ENCODE measurements at places on chromosomes 12 and 14. TPM values are rescaled to one million over a fixed set of nuclear protein-coding genes. Genes with fewer than 3 reads are reported as not detected.

DNA sequence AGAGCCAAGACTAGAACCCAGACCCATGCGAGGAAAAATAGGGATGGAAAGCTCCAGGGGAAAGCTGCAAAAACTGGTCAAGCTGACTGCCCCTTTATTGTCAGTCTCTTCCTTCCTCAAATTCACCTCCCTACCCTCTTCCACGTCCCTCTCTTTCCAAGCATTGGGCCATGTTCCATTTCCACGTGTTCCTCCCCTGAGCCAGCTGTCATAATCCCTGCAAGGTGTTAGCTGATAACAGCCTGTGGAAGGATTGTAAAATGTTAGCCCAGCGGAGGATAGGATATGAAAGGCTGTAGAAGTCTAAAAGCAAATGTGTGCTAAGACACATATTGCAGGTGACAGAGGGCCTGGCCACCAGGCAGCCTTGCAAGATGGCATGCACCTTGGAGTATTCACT, 88.0 kb upstream of the MAX start:
- DNase-seq, result no peak

- no peak for DNase-seq
Observed at GRCh38 chr14:86683561-86683960, 1153.6 kb downstream of the FLRT2 start.

DNA sequence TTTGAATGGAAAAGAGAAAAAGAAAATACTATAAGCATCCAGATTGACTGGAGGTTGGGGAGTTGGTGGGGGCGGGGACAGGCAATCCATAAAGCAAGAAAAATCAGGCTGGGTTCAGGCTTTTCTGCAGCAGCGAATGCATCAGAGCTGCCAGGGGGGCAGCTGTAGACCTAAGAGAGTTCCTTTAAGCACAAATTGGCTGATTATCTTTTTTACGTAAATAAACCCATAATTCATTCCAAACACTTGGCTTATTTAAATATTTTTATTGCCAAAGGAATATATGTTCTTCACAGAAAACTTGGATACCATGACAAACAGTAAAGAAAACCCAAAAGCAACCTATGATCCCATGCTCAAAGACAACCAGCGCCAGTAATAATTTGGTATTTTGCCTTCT, 10.2 kb downstream of the BDKRB2 start:
- DNase-seq, result no peak

DNA sequence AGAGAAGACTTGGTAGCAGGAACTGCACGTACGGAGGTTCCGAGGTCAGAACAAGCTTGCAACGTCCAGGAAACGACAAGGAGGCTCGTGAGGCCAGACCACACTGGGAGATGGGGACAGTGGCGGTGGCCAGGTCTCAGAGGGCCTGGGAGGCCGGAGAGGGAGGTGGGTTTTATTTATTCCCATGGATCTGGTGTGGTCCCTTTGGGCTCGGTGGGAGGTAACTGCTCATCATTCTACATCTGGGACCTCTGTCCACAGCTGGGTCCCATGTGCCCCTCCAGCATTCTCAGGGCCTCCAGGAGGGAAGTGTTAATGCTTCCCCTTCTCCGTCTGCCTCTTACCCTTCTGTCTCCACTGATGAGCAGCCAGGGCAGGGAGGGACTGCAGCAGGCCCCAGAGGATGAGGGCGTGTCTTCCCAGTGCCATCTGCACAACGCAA, 35.7 kb upstream of the NCOR2 start:
- no peak for DNase-seq

- no peak for DNase-seq
Observed at GRCh38 chr12:49970658-49971057, 2.1 kb upstream of the AQP6 start.

- no peak for DNase-seq
Observed at GRCh38 chr14:24204163-24205146, 1.0 kb upstream of the TSSK4 start.

DNA sequence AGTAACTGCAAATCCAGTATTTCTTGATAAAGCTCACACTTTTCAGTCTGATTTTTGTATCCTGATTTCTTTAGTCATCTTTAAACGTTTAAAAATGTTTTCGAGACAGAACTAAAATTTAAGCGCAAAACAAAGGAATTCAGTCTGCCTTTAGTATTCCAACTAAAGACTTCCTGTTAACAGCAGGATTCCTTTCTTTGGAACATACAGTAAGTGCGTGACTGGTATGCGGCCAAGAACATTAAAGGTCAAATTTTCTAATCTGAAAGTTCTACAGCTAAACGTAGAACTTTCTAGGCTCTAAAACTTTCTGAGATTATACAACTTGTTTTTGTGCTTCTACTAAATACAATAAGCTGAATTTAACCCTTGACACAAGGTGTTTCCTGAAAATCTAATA, 9.9 kb downstream of the SAV1 start:
- DNase-seq, result peak; percentile 84

- no peak for DNase-seq
Observed at GRCh38 chr12:4280351-4281163, 7.0 kb downstream of the CCND2 start.

Gene TTC9
- total RNA-seq, result 0.45 TPM

GRCh38 chr12:43029971-43030370, 440.4 kb upstream of the PRICKLE1 start:
- DNase-seq, result peak; percentile 22

GRCh38 chr14:34438438-34438837, 23.6 kb downstream of the SPTSSA start:
- no peak for DNase-seq

GRCh38 chr14:68285421-68286179, 466.0 kb downstream of the RAD51B start:
- DNase-seq, result no peak

- DNase-seq, result no peak
Observed at GRCh38 chr12:32903763-32904162, 7.2 kb upstream of the PKP2 start.

Gene WNT5B
- total RNA-seq, result 3.1 TPM

DNA sequence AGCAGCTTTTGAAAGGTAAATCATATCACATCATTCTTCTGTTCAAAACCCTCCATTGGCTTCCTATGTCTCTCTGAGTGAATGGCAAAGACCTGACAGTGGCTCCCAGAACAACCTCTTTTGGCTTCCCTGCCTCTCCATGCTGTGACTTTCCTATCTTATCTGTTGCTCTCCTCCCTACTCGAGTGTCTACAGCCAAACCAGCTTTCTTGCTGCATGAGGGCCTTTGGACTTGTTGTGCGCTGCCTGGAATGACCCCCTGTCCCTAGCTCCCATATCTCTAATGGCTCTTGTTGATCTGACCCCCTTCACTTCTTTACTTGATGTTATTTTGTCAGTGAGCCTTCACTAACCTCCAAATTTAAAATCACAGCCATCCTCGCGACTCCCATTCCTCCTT, 2.5 kb downstream of the SYNE2 start:
- DNase-seq, result no peak

DNA sequence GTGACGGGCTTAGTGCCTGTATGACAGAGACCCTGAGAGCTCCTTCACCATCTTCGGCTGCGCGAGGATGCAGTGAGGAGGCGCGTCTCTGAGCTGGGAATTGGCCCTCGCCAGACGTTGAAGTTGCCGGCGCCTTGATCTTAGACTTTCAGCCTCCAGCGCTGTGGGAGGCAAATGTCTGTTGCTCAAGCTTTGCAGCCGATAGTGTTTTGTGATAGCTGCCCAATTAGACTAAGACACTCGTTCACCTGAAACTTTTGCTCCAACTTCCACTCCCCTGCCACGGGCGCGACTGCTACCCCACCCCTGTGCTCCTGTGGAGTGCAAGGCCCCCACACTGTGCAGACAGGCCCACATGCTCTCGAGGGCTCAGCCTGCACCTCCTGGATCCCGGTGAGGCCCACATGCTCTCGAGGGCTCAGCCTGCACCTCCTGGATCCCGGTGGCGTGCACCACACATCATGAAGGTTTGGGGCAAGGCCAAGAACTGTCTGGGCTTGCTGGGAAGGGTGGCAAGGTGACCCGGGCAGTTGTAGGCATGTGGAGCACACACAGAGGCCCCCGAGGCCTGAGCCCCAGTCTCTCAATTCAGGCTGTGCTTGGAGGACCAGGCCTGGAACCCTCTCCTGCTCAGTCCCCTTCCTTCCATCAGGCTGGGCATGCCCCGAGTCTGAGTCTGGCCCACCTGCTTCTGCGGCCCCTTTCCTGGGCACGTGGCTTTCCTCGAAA, 324.6 kb downstream of the TMEM121 start:
- no peak for DNase-seq

Gene MAP1LC3B2
- total RNA-seq, result not detected

DNA sequence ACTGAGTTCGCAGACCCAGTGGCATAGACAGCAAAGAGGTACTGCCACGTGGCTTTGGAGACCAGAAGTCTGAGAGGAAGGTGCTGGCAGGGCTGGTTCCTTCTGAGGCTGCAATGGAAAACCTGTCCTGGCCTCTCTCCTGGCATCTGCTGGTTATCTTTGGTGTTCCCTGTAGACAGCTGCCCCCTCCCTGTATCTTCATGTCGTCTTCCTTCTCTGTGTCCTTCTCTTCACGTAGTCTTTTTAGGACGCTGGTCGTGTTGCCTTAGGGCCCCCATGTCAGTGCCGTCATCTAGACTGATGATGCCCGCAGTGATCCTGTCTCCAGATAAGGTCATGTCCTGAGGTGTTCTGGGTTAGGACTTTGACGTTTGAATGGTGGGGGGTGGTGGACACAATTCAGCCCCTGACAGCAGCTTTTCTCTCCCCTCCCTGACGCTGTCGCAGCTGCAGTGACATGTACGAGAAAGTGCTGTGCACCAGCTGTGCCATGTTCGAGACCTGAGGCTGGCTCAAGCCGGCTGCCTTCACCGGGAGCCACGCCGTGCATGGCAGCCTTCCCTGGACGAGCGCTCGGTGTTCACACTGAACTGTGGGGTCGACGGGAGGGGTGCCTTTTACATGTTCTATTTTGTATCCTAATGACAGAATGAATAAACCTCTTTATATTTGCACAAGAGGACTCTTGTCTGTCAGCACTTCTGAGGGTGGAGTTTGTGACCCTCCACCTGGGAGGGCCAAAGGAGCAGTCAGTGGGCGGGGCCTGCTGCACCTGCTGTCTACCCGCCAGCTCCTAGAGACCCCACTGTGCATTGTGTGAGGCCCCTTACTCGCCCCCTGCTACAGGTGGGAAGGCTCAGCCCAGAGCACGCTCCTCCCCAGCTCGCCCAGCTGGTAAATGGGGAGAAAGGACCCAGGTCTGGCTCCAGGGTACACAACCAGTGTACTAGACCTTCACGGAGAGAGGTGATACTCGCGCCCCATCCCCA, 6.3 kb downstream of the SIVA1 start:
- DNase-seq, result no peak

- no peak for DNase-seq
Observed at GRCh38 chr12:96850676-96851075, 56.4 kb upstream of the NEDD1 start.

- DNase-seq, result no peak
Observed at GRCh38 chr14:105505101-105505500, 14.1 kb downstream of the TEDC1 start.

DNA sequence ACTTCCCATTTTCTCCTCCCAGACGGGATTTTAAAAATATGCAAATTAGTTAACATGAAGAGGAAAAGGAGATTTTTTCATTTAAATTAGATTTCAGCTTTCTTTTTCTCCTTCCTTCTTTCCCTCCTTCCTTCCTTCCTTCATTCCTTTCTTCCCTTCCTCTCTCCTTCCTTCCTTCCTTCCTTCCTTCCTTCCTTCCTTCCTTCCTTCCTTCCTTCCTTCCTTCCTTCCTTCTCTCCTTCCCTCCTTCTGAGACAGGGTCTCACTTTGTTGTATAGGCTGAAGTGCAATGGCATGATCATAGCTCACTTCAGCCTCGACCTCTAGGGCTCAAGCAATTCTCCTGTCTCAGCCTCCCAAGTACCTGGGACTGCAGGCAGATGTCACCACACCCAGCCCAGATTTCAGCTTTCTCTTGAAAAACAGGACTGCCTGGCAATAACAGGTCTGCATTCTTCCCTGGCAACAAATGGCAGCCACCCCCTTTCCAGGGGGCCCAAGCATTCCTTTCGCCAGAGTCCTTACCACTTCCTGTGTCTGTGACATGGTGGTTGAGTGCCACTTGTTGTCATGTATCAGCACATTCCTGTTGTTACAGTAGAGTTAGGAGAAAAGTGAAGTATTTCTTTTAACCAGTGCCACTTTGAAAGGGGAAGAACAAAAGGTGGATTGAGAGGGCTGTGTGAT, 119.1 kb downstream of the PTPN11 start:
- no peak for DNase-seq

DNA sequence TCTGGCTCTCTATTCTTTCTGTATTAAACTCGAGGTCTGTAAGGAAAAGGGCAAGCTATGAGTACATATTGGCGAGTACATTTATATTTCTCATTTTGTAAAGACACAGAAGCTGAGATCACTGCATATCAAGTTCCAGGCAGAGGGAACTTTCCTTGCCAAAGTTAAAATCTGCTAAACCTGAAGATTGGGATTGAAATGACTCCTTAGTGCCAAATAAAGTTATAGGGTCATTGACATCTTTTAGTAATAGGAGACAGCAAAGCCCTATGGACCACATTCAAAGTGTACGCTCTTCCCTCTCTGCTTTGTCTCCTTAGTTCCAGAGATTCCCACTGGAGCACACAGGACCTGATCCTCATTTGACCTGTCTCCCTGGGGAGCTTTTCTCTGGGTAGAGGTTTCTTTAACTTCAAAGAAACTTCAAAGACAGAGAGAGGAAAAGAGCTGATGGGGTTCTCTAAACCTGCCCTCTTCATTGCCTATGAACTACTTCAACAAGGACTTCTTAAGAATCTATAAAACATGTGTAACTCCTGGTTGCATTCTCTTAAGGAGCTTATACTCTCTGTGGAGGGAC, 42.6 kb upstream of the PTPRR start:
- DNase-seq, result no peak

GRCh38 chr12:127690161-127690560, 576.8 kb upstream of the TMEM132C start:
- peak; percentile 16 for DNase-seq

DNA sequence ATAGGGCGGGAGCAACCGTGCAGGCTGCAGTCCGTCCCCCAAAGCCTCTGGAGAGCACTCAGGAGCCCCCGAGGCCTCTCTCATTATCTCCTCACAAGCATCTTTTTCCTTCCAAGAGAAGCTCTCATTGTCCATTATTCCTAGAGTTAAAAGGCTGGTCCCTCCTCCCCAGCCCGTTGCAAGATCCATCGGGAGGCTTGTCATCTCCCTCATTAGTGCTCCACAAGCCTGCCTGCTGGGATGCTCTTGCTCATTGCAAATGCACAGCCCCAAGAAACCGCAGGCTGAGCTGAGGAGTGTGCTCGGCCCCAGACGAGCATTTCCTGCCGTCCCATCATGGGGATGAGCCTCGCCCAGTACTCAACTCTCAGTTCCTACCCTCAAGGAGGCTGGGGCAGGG, 23.3 kb downstream of the NUAK1 start:
- DNase-seq, result no peak

DNA sequence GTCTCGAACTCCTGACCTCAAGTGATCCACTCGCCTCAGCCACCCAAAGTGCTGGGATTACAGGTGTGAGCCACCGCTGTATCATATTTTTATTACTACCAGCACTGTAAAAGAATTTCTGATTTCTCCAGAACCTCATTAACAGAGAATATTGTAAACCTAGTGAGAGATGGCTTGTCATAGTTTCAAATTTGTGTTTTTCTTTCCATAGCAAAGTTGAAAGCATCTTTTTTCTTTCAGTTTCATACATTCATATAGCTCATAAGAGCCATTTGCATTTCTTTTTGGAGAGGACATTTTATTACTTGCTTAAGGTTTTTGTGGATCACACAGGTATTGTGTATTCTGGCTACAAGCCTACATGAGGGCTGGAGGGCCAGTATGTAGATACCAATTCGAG, 58.0 kb downstream of the MIS18BP1 start:
- DNase-seq, result no peak
